ENCODE measurements at places on chromosomes 4 and X.

- DNase-seq = no peak
Measured at GRCh38 chr4:30882995-30883675, 163.0 kb downstream of the PCDH7 start.

DNA sequence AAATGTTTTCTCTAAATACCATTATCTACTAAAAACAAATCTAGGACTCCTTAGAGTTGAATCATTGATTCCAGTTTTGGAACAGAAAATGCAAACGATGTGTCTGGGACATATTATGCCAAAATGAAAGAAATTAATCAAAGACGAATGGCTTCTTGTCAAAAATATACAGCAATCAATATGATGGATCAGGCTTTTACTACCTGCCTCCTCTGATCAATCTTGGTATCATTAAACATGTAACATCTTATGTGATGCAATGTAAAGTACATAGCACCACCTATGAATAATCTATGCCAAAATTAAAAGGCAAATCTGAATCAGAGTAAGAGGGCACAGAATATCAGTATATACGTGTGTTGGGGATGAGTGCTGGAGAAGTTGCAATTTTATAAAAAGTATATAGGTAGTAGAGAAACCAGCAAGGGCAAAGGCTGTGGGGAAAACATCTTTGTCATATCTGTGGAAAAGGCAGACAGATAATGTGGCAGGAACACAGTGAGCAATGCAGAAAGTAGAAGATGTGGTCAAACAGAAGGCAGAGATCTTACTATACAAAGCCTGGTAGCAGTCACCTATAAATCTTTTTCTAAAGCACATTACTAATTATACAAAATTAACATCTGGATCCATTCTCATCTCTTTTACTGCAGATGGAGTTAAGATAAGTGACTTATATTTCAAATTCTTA, 152.7 kb downstream of the ANTXR2 start:
- DNase-seq = no peak

GRCh38 chr4:150722908-150723362, 141.0 kb downstream of the MAB21L2 start:
- DNase-seq = no peak

GRCh38 chrX:73840120-73840924, 277.3 kb downstream of the CHIC1 start:
- DNase-seq = no peak

GRCh38 chrX:69107747-69108401, 57.4 kb downstream of the PJA1 start:
- DNase-seq = no peak

- DNase-seq = peak; percentile 32
Measured at GRCh38 chr4:112031712-112032328, 113.4 kb upstream of the FAM241A start.

DNA sequence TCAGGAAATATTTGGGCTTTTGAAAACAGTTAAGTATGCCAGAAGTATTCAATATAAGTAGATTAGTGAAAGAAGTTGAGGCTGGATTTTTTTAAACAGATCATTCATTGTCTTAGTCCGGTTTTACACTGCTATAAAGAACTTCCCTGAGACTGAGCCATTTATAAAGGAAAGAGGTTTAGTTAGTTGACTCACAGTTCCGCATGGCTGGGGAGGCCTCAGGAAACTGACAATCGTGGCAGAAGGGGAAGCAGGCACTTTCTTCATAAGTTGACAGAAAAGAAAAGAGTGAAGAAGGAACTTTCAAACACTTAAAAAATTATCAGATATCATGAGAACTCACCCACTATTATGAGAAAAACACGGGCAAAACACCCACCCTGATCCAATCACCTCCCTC, 31.1 kb upstream of the CYLC1 start:
- no peak for DNase-seq

DNA sequence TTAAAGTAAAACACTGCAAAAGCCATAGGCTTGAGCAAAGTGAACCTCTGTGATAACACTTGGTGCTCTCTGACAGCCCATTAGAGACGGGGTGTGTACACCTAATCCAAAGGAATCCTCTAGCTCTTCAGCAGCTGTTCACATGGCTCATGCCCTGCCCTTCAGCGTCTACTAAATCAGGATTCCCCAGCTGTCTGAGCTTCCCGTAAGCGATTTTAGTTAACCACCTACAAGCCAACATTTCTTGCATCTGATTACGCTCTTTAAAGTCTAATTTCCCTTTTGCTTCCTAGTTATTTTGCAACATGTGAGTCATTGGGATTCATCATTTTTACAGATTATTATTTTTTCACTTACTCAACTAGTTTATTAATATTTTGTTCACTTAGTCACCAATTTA, 6.5 kb downstream of the DMD start:
- DNase-seq = no peak

DNA sequence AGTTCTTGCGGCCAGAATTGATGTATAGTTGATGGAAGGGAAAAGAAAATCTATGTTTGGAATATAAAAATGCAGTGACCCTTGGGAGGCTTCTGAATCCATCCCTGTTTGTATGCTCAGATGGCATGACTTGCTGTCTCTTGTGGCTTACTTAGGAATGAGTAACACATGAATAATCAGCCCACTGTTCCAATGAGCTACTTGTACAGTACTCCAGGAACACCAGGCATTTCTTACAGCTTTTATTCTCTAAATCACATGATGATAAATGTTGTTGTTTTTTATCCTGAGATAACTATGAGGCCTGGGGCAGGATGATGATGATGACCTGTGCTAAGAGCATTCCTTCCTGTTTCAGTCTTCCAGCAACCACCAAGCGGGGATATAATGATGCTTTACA, 18.9 kb downstream of the TMPRSS11E start:
- DNase-seq = no peak

DNA sequence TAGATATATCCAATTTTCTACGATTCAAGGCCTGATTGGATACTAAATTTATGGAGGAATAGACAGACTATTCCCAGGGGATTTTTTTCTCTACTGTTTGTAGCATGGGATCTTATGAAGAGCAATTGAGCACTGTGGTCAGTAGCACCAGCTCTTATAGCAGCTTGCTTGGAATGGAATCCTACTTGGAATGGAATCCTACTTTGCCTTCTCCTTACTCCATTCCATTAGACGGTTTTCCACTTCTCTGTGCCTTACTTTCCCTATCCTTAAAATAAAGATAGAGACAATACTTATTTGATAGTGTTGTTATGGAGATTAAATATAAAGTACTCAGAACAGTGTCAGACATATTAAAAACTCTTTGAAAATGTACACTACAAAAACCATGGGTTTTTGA, 133.5 kb downstream of the BTC start:
- DNase-seq = no peak

GRCh38 chr4:184408021-184408683, 66.2 kb downstream of the IRF2 start:
- DNase-seq = peak; percentile 14

DNA sequence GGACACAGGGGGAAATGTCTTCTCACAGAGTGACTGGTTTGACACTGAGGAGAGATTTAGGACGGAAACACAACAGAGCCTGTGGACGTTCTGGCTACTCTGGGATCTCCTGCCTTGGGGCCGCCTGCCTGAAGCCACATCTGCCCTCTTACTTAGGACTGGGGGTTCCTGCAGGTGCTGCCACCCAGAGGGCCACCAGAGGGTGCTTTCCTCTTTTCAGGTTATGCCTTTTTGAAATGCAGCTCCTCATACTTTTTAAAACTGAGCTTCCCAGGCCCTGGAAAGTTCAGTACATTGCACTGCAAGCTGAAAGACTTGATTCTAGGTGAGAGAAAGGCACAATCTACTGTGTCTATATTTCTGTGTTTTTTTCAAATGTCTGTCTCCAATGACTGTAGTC, 92.2 kb upstream of the PGRMC2 start:
- peak; percentile 60 for DNase-seq
